ENCODE measurements at places on chromosomes 1 and 21.

DNA sequence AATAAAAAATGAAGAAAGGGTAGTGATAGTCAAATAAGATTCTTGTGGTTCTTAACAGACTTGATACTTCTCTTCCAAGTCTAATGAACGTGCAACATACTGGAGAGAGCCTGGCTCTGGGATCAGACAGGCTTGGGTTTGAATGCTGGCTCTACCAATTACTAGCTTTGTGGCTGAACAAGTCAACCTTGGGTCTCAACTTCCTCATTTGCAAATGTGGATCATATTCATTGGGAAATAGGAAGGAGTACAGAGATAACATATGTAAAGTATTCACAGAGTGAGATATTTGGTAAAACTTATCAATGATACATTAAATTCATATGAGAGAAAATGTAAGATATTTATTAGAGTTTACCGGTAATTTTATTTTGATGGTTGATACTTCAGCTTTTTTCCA is 2.0 kb downstream of the EDEM3 start:
- no peak for DNase-seq

DNA sequence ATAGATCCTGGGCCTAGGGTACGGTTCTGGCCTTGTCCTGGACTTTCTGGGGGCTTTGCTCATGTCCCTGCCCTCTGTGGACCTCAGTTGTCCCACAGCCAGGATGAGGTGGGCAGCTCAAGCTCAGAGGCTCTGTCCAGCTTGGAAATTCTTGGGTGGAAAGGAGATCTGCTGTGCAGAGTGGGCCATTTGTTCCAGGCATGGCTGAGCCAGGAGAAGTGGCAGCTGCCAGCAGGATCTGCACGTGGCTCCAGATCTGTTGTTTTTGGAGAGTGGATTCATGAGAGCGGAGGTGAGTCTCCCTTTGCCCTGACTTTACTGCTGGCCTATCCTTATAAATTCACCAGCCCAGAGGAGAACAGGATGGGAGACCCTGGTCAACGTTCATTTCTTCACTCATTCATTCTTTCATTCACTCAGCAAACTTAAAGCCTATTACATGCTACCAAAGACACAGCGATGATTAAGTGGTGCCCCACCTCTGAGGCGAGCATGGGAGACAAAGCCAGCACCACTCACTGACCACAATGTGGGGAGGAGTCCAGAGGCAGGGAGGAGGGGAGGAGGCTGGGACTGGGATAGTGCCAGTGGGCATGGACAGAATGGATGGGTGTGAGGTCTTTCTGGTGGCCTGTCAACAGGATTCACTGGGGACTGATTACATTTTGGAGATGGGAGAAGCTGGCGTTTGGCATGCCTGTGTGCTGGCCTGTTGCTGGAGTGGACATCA is 205.1 kb downstream of the TRABD2B start:
- DNase-seq, result no peak

DNA sequence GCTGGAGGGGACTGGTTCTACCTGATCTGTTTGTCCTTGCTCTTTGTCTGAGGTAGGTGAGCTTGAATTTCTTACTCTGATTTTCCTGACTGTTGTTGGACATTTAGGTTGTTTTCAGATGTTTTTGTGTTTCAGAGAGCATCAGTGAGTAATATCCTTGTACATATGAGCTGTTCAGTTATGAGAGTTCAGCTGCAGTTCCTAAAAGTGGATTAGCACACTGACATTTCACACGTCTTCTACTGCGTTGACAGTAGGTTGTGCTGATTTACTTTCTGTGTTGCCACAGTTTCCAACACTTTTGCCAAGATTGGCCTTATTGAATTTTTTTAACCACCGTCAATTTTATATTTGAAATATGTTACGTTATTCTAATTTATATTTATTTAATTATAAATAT is 27.7 kb downstream of the CXADR start:
- no peak for DNase-seq

DNA sequence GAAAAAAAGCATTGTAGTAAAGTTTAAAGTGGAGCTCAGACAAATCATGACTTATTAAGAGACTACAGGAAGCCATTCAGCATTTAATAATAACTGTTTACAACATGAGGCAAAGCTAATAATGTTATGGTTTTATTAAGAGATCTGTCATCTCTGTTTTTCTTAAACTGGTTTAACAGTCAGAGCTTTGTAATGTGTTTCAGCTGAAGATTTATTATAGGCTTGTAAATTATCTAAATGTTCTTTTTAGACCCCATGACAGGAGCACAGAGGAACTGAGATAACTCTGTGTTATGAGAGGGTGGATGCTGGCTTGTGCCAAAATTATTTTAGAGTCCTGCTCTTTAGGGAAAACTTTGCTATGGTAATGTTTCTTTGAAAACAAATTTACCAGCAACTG is 38.0 kb upstream of the RWDD3 start:
- DNase-seq, result no peak

DNA sequence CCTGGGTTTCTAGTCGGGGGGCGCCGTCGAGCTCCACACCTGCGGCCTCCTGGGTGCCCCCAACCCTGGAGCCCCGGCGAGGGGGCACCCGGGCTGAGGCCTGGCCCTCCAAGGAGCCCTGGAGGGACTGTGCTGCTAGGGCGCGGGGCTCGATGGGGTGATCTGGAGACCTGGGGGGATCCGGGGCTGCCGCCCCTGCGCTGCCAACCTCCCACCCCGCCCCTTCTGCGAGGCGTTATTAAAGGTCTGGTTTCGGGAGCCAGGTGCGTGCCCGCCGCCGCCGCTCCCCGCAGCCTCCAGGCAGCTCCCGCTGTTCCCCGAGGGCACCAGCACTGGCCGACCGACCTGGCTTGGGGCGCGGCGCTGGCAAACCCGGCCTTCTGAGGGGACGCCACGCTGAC is 746 bp upstream of the POFUT2 start:
- no peak for DNase-seq

DNA sequence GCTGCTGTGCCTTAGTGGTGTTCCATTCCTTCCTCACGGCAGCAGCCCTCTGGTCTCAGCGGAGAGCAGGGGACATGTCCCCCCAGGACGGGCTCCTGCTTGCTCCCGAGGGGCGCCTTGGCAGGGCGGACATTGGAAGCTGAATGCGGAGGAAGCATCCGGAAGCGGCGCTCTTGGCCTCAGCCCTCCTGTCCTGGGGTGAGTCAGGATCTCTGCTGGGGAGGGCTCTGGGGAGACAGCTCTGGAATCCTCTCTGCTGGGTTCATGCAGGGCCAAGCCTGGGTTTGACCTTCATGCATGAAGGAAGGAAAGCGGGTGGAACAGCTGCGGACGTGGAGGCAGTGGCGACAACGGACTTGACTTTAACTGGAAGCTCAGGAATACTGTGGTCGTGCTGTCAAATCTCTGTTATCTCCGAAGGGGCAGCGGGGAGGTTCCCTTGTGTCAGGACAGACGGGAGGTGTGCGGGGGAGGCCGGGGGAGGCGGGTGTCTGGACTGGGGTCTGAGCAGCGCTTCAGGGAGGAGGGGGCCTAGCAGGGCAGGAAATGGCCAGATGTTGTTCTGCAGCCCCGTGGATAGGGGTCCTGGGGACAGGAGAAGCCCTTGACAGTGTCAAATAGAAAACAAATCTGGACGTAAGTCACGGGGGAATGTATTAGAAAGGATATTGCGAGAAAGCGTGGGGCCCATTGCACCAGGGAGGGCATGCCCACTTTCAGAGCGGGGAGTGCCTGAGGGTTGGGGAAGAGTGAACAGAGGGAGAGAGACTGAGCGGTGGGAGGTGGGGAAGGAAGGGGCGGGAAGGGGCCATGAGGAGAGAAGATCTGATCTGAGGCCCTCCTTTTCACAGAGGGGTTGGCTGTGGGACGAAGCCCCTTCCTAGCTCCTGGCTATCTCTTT is 26.6 kb downstream of the CRYAA start:
- no peak for DNase-seq

- peak; percentile 61 for DNase-seq
Measured at GRCh38 chr1:156709757-156710489, 4.5 kb upstream of the CRABP2 start.

DNA sequence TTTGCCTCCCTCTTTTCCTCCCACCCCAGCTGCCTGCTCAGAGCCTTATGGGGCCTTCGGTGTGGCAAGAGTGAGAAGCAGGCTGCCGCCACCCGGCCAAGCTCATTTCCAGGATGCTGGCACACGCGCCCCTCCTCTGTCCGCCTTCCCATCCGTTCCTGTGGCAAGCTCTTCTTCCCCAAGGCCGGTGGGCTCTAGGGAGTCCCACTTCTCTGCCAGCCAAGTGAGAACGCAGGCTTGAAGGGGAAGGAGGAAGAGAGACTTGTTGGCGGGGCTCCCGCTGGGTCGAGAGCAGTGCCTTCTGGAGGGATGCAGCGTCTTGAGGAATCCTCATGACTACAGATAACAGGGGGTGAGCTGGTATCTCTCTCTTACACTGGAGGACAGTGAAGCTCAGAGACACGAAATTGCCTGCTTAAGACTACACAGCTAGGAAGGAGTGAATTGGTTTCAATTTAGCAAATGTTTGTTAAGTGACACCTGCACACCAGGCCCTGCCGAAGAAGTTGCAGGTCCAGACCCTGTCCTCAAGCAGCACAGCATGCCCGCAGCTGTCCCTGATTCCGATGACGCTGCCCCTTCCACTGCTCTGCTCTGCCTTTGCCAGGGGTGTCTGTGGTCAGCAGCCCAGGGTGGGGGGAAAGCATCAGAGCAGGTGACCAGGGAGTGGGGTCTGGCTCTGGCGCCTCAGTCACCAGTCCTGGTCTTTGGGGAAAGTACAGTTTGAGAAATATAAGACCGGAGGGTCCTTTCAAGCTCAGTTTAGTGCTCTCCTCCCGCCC is 40.1 kb upstream of the FOXO6 start:
- no peak for DNase-seq

DNA sequence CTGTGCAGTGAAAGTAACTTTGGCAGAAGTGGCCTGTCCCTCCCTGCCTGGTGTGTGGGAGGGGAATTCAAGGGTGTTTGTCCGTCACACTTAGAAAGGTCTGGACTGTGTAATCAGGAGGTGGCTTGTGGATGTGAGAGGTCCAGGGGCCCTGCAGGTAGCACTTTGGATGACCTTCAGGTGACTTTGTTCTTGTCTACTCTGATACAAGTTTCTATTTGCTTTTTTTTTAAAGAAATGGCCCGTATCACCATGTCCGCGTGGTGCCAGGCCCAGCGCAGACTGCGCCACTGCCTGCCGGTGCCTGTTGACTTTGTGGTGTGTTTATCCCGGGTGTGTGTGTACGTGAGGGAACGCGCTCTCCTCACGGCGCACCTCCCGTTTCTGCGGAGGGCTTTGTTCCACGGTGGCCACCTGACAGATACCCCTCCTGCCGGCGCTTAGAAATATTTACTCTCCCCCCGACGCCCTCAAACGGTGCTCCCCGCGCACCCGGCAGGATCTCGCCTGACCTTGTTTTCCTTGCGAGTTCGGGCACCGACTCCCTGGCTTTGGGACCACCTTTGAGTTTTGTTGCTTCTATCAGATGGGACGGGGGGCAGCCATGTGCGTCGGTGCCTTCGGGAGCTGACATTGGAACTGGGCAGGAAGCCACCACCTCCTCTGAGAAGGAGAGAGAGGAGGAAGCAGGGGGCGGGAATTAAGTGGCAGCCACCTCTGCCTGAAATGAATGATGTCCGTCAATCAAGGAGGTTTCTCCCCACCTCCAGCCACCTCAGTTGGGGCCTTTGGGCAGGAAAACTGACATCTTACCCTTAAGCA is 119.4 kb downstream of the PRDM16 start:
- no peak for DNase-seq

DNA sequence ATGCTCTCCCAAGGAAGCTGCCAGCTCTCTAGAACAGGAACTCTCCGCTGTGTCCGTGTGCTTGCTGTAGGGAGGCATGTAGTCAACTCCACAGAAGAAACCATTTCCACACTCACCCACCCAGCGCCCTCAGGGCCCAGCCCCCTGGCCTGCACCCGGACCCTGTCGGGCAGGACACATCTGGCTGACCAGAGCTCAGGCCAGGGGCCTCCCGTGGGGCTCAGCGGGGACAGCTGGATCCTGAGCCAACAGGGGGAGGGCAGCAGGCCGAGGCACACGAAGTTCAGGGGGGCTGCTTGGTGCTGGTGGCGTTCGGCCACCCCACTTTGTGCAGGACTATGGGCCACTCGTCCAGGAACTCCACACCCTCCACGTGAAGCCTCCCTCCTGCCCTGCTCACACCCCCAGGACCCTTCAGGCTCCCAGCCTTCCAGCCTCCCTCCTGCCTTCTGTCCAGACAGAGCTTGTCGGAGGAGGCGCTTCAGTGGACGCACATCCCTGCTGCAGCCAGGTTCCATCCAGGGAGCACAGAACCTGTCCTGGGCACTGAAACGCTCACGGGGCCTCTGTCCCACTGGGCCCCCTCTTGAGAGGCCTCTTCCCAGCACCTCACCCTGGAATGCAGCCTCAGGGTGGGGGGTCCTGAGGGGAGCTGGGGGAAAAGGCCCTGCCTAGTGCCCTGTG is 15.0 kb upstream of the FAAP20 start:
- DNase-seq, result no peak

DNA sequence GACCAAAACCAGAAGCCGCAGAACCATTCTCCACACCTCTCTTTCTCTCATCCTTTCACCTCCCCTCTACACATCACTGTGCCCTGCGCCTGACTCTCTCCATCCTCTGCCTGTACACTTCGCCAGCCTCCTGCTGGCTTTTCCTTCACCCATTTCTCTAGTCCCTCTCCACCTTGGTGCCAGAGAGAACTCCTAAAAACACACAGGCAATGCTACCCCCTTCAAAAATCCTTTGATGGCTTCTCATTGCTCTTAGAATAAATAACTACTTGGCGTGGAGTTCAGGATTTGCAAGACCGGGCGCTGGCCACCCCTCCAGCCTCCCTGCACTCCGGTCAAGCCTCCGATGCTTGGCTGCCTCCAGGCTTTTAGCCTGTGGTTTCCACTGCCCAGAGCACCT is 8.6 kb downstream of the CRABP2 start:
- no peak for DNase-seq

DNA sequence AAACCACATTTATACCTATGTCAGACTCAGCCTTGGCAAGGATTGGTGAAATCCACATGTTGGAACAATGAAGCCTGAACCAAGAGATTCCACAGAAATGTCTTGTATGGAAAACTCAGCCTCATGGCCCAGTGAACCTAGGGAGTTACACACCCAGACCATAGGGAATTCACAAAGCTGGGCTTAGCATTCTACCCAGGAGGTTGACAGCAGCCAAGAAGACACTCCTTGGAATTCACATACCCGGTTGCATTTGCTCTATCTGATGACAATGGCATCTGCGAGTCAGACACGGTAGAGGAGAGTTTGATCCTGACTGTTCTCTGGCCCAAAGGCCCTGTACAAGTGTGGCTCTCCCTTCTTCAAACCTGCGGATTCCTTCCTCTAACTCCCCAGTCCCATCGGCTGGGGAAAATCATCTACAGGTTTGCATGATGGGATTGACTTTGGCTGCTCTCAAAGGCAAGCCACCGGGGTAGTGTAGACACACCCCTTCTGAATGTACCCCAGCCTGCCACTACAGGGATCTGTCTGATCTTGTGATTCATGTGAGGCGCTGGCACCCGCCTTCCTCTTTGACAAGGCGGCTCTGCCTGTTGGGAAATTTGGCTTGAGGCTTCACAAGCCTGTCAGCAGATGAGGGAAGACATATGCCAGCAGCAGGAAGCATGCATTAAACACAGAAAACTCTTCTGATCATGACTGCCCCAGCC is 297.3 kb upstream of the KAZN start:
- no peak for DNase-seq

- no peak for DNase-seq
Measured at GRCh38 chr1:66266756-66267155, 267.2 kb upstream of the SGIP1 start.

GRCh38 chr1:248918131-248918530 is 12.1 kb downstream of the PGBD2 start:
- DNase-seq, result no peak

- DNase-seq, result peak; percentile 50
Measured at GRCh38 chr21:41816583-41817165, 49.8 kb upstream of the RIPK4 start.

GRCh38 chr1:92095874-92096273 is 15.7 kb downstream of the BTBD8 start:
- DNase-seq, result no peak

- DNase-seq, result no peak
Measured at GRCh38 chr21:41750051-41750450, 16.8 kb downstream of the RIPK4 start.

Data from astrocyte of the spinal cord (primary cell).